Esophagus squamous epithelium (tissue), 5 donors: ENCODE measurements at places on chromosomes 11 and 22.

- DNase-seq: no peak
These were observed 82.2 kb upstream of the SEPTIN5 start for GRCh38 chr22:19631899-19632667.

GRCh38 chr11:63931045-63931444 is 7.8 kb upstream of the NAA40 start:
- DNase-seq: no peak

DNA sequence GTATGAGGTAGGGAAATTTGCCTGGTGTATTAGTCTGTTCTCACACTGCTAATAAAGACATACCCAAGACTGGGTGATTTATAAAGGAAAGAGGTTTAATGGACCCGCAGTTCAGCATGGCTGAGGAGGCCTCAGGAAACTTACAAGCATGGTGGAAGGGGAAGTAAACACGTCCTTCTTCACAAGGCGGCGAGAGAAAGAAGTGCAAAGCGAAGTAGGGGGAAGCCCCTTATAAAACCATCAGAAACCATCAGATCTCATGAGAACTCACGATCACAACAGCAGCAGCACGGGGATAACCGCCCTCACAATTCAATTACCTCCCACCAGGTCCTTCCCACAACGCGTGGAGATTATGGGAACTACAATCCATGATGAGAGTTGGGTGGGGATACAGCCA is 12.0 kb upstream of the RFPL2 start:
- no peak for DNase-seq

- no peak for DNase-seq
These were observed 29.1 kb upstream of the ELFN2 start for GRCh38 chr22:37456346-37456745.

- DNase-seq: no peak
These were observed 4.4 kb downstream of the SLC2A11 start for GRCh38 chr22:23862103-23862502.

DNA sequence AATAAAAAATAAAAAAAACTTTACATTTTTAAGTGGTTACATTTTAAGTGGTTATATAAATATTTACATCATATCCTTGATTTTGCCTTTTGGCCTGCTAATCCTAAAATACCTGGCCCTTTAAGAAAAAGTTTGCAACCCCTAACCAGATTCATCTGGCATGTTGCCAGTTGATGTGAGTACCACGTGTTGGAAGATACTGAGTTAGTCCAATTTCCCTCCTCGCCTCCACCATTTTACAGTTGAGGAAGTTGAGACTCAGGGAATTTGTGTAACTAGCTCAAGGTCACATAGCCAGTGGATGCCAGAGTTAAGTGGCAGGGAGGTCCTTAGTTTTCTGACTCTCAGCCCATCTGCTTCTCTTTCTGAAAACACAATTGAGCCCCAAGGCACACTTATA is 5.1 kb downstream of the ELF5 start:
- no peak for DNase-seq

DNA sequence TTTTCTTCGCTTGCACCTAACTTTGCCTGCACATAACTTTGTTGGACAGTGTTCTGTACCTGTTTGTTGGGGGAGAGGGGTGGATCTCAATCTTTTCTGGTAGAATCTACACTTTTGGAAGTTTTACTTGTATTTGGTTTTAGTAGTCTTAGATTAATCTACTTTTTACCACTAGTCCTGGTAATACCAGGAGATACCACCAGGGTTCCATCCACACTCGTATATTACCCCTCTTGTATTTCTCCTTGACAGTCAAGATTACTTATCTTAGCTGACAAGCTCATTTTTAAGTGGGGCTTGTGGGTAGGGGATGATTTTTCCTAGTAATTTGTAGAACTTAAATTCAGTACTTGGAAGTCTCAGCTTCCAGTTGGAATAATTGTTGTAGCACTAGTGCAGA is 37.3 kb upstream of the TECTA start:
- no peak for DNase-seq

GRCh38 chr11:67264877-67265632 is 1.2 kb upstream of the GRK2 start:
- no peak for DNase-seq

GRCh38 chr11:59145534-59145933 is 2.9 kb downstream of the FAM111A start:
- no peak for DNase-seq

DNA sequence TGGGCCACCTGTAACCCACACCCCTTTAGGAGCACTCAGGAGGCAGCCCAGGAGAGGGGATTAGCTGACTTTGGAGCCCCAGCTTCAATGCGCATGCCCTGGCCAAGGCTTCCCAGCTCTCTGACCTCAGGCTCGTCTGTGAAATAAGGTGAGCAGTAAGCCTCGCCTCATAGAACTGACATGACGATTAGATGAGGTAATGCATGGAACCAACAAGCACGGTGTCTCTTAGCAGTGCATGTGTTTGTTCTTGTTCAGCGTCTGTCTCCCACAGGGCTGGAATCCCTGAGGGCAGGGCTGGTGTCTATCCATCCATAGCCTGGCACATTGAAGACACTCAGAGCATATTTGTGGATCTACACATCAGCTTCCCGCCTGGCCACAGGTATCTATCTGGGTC is 415.4 kb downstream of the MN1 start:
- DNase-seq: no peak

DNA sequence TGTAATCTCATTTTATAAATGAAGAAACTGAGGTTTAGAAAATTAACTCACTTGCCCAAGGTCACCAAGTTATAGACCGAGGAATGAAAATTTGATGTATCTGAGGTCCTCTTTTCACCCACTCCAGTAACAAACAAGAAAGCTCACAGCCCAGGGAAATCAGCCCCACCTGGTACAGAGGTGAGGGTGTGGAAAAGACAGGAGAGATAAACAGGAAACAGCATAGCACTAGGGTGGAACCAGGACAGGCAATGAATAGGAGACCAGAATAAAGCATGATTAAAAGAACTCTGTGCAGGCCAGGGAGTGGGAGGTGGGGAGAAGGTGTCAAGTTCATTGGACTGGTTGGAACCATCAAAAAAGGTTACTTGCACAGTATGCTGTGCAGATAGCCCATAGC is 46.2 kb upstream of the SMCO4 start:
- no peak for DNase-seq

DNA sequence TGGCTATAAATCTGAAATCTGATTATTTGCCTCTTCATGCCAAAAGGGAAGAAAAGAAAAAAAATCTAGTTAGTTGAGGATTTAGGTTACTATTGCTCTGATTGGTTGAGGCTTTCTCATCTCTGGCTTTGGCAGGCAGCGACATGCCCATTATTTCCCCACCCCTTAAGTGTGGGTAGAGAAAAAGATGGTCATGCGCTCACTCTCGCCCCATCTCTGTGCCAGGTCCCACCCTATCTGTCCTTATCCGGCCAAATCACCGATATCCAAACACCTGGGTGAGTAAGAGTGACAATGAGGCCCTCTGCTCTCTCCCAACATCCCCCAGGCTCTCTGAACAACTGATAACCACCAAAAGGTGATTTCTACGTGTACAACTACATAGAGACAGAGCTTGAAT is 31.2 kb upstream of the SNX19 start:
- no peak for DNase-seq

GRCh38 chr11:1852877-1853276 is at the start of gene LSP1:
LSP1 (plus strand) TSS chr11:1853084; CDS start chr11:1853145, 61 bp downstream.
- DNase-seq: peak; percentile 59

DNA sequence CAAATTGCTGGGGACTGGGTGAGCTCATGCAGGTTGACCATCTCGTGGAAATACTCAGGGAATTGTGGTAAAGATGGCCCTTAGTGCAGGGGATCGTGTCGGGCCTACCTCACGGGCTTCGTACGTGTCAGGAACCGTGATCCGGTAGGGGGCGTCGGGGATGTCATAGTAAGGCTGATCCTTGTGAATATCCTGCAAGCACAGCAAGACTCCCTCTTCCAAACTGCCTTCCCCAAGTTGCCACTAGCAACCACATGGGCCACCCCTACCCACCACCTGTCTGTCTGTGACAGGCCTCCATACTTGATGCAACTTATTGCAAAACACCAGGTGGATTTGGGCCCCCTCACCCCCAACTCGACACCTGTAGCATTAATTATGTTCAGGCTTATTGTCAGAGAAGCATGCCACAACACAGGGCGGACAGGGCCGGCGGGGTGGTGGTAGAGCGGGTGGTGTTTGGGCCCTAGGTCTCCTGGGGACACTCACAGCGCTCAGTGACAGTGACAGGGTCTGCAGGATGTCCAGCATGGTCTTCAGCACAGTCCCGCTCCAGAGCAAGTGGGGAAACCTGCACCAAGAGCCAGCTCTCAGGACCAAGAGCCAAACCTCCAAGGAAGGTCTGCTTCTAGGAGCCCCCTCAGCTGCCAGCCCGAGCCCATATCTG is 22.6 kb upstream of the SERPIND1 start:
- no peak for DNase-seq
